ENCODE measurements at places on chromosomes 13 and 19.

- DNase-seq: no peak
Observed at GRCh38 chr13:104944176-104944575, 1591.3 kb downstream of the EFNB2 start.

DNA sequence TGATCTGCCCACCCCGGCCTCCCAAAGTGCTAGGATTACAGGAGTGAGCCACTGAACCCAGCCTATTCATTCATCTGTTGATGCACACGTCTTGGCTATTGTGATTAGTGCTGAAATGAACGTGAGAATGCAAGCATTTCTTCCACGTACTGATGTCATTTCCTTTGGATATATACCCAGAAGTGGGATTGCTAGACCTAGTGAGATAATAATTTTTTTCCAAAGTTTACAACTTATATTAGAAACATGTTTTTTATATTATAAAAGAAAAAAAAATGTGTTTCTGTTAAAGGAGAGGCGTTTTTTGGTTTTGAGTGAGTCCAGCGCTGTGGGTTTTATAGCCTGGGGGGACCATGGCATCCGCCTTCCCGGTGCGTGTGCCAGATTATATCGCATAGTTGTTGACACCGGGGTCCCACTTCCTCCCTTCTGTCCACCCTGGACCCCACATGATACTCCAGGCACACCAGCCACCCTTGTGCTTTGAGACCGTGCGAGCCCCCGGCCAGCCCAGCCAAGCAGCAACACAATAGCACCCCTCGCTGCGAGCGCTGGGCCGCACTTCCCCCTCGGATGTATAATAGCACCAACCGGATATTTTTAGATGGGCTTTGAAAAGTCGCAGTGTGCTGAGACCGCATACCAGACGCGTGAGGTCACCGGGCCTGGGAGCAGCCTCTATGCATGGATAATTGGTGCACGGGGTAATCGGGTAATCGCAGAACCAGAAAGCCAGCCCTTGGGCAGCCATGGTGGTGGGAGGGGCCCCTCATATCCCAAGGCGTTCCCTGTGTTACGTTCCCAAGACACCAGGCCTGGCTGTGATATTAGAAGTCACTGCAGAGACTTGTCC, 59.6 kb downstream of the MYO9B start:
- peak; percentile 10 for DNase-seq

- no peak for DNase-seq
Observed at GRCh38 chr19:47729468-47729798, 15.9 kb upstream of the NOP53 start.

GRCh38 chr19:2922987-2923386, 21.8 kb downstream of the ZNF77 start:
- no peak for DNase-seq

DNA sequence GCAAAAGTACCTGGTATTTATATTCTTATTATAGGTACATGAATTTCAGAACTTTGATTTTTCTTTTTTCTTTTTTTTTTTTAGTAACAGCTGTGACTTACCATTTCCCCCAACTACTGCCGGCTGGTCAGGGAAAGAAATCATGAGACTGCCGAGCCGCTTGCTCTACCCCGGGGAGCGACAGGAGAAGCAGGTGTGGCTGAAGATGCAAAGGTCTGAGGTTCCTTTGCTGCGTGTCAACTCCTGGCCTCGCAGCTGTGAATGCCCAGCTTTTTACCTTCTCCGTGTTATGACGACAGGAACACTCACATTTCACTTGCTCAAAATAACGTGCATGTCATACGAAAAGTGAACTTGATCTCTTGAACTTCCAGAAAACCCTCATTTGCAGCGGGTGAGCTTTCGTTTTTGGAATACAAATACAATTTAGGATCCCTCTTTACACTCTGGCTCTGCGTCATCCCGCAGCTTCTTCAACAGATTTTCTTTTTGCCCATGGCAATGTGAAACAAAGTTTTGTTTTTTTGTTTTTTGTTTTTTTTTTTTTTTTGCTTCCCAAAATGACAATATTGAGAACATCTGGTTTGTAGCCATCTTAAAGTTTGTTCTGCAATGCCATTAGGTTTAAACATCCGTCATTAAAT, 117.9 kb downstream of the EFNB2 start:
- DNase-seq: no peak

DNA sequence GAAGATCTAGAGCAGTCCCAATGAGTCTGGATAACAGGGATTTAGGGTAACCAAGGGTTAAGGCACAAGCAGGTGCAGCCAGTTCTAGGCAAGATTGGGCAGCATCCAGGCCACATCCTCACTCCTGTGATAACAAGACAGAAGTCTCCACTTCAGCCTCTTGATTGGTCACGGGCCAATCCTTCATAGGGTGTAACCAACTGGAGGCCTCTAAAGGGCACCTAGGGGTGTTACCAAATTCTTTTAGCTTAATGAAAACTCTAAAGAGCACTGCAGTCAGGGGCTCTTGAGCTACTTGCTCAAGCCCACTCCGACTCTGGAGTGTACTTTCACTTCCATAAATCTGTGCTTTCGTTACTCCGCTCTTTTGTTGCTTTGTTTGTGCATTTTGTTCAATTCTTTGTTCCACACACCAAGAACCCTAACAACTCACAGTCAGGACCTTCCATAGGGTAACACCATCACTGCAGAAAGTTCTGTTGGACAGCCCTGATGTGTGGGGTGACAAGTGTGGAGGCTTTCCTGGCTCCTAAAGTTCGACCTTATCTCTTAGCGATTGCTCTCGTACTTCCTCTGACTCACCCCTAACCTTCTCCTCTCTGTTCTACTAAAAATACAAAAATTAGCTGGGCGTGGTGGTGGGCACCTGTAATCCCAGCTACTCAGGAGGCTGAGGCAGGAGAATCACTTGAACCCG, 36.1 kb downstream of the ZSWIM9 start:
- DNase-seq: no peak

DNA sequence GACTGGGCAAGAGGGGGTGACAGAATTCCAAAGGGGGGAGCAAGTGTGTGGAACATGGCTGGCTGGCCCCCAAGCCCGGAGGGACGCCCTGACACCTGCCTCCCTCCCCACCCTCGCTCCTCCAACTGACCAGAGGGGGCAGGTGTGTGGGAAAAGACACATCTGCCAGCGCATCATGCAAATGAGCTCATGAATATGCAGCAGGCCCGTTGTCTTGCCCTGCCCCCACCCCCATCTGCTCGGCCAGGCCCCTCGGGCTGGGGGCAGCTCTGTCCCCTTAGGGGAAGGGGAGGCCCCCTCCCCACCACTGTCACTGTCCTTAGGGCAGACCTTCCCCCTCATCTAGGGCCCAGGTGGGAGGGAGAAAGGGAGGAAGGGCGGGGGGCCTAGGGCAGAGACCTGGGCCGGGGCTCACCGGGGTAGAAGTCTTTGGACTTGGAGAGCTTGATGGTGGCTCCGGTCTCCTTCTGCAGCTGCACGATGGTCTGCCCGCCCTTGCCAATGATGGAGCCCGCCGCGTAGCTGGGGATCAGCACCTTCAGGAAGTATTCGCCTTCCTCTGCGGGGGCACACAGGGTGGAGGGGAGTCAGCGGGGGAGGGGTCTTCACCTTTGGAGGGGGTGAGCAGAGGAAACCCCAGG, 12.9 kb downstream of the NOVA2 start:
- DNase-seq: no peak

DNA sequence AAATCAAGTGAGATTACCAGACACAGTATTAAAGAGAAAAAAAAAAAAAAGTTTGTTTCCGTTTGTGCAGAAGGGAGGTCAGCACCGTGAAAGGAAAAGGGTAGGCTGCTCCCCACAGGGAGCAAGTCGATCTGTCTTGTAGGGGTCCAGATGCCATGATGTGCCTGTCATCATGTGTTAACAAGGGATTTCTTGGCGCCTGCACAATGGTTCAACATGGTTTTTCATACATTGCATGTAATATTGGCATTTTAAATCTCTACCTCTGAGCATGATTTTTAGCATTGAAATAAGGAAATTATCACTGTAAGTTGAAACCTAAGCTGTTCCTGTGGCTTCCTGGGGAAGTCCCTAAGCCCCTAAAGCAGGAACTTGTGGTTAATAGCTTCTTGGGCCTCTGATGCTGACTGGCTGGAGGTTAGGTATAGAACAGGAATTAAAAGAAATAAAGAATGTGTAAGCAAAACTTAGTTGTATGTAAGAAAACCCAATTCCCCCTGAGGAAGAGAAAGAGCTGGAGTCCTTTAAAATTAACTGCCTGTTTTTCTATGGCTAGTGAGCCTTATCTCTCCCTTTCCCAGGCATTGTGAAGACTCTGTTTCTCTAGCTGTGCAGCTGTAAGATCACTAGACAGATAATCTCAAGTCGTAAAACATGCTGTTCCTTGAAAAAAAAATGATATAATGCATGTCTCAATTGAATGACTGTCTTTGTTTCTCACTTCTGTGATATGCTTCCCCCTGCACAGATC, 7.4 kb upstream of the FCGBP start:
- peak; percentile 28 for DNase-seq

GRCh38 chr13:71015021-71015420, 852.0 kb downstream of the DACH1 start:
- DNase-seq: no peak

- no peak for DNase-seq
Observed at GRCh38 chr19:674282-675151, 1.7 kb upstream of the FSTL3 start.

- DNase-seq: no peak
Observed at GRCh38 chr19:14203177-14203576, 2.8 kb downstream of the ADGRL1 start.

DNA sequence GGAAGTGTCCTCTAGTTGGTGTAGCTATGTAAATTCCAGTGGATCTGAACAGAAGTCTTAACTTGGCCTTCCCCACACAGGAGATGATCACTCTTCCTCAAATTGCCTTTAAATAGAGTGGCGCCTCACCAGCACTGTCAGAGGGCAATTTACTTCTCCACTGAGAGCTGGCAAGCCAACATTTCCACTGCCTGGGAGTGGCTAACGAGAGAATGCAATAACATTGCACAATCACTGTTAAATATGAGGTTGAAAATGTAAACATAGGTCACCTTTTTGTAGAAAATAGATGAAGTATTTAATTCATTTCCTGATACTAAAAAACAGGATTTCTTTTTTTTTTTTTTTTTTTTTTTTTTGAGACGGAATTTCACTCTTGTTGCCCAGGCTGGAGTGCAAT, 55.4 kb upstream of the UBL3 start:
- DNase-seq: no peak

DNA sequence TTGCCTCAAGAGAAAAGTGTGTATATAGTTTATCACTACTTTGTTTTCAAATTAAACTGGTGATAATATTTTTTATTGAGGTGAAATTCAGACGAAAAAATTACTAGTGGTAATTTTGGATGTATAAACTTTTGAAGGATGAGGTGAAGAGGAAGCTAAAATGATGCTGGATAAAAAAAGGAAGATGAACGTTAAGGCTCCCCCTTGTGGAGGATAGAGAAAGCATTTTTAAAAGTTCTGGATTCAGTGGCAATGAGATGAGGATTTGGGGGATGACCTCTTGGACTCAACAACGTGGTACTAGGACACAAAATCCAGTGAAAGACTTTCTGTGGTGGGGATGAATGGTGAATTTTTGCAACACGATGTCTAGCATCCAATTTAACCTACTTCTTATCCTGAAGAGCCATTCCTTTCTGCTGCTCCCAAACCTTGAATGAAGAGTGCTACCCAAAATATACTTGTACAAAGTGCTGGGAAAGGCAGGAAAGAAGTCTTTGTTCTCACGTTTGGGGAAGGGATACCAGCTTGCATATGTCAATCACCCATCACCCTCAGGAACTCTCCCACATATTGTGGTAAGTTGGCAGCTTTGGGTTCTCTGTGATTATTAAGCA, 7.3 kb upstream of the SIGLEC5 start:
- DNase-seq: no peak

DNA sequence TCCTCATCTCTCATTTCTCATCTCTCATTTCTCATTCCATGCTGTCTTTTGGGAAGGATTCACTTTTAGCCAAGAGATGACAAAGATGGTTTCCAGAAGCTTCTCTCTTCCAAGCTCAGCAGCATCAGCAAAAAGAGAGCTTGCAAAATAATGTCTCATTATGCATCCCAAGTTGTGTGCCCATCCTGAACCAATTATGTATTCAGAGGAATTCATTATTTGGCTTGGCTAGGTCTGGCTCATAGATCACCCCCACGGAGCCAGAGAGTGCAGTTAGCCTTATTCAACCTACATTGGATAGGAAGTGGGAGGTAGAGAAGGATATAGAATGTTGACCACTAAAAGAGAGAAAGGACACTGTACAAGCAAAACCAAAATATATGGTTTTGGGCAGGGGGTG, 5.4 kb upstream of the OLFM2 start:
- DNase-seq: no peak

GRCh38 chr13:90800082-90800746, 547.3 kb upstream of the MIR17HG start:
- no peak for DNase-seq

GRCh38 chr13:97191142-97191541, 31.0 kb upstream of the MBNL2 start:
- DNase-seq: no peak

- no peak for DNase-seq
Observed at GRCh38 chr13:75418997-75419396, 63.0 kb downstream of the TBC1D4 start.

DNA sequence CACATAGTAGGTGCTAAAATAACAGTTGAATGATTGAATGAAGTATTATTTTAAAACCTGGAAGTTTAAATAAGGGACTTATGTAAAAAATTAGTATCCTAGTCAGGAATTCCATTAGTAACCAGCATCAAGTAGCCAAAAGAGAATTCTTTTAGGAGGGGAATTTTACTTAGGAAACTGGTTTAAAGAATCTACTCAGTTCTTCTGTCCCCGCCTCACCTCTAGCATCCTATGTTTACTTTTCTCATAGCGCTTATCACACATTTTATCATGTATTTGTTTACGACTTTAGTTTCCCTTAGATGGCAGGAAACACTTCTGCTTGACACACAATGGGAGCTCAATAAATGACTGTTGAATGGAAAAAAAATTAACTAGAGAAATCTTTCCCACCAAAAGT, 229.0 kb downstream of the KLF5 start:
- DNase-seq: no peak

DNA sequence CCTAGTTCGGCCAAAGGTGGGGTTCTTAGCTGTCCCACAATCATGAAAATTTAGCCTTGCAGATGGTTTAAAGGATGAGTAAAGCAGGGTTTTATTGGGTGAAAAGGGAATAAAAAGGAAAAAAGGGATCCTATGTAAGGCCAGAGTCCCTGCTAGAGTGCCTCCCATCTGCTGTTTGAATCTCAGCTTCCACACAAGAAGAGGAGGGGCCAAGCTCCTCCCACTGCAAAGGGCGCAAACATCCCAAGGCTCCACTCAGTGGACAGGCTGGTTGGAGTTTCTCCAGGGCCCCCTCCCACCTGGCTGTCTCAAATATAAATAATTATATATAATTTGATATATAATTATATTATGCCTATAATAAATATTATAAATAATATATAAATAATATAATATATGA, 1272.1 kb upstream of the PCDH20 start:
- no peak for DNase-seq

All from activated CD8-positive, alpha-beta memory T cell treated with anti-CD3 and anti-CD28 coated beads for 4 hours (primary cell).